ENCODE measurements at places on chromosomes 2 and 18.

GRCh38 chr2:14577843-14578242 lies 54.7 kb upstream of the LRATD1 start:
- DNase-seq = no peak

DNA sequence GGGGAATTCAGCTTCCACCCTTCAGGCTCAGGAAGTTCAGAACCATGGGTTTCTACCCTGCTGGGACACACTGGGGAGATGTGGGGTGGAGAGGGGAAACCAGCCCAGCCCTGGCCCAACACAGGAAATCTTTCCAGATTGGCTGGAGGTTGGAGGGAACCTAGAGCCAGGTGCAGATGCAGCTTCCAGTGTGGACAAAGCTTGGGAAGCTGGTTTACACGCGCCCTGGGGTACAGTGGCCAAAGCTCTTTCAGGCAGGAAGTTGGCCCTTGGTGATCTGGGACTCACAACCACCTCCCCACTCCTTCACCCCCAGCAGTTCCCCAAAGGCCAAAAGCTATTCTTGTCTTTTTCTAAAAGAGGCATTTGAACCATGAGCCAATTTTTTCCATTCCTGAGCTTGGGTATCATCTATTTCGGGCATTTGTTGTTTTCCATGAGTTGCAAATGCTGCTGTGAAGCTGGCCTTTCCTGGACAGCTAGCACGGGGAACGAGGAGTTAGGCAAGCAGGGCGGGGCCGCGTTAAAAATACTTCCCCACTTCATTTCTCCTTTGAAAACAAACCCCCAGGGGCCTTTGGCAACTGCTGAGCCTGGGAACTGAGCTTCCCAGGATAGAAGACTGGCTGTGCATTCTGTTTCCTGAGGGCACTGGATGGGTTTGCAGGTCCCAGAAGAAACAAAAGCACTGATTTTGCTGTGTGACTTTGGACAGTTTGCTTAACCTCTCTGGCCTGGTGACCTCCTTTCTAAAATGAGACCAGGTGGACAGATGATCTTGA lies 3.1 kb upstream of the ARID5A start:
- DNase-seq = no peak

DNA sequence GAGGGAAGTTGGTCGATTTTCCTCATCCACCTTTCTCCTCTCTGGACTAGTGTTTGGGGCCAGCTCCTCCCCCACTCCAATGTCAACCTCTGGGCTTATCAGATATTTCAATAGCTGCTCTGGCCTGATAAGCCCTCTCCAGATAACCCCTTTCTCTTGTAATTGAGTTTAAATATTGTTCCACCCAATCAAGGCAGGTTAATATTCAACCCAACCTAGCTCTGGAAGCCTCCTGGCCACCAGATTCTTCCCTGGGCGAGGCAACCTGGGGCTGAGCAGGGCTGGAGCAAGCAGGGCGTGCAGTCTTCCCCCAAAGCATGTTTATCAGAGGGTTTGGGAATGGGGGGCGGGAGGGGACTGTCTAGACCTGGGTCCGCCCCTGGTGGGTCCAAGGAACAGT lies 73.8 kb downstream of the TFCP2L1 start:
- no peak for DNase-seq

- no peak for DNase-seq
Observed at GRCh38 chr2:40364151-40364874, 87.6 kb downstream of the SLC8A1 start.

DNA sequence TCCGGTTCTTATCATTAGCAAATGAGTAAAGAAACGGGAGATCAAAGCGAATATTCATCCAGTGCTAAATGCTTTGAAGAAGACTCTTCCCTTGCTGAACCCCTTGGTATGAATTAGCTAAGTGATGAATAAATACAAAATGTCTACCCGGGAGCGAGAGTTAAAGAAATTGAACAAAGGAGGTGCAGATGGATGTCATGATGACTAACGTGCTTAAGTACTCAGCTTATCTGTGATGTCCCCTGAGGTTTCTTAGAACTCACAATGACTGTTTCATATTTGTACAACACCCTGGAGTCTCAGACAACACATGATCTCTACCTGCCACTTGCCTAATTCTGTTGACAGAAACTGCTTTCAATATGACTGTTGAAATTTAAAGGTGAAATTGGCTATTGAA lies 148.5 kb downstream of the TMEM200C start:
- DNase-seq = no peak

Data from WTC11 (cell line).